ENCODE measurements at places on chromosomes 11 and 22. TPM values are rescaled to one million over a fixed set of nuclear protein-coding genes. Genes with fewer than 3 reads are reported as not detected.

The BARX2 gene
- total RNA-seq, result 0.53 TPM

The LRP4 gene
- 8.1 TPM for total RNA-seq

The APOA4 gene
- not detected for total RNA-seq

The OR52H1 gene
- total RNA-seq, result 2.2 TPM

The TMEM191B gene
- total RNA-seq, result not detected

The MB gene
- total RNA-seq, result 12.5 TPM

The RIMBP3C gene
- total RNA-seq, result 0.26 TPM

The MMP26 gene
- total RNA-seq, result not detected

The PANX1 gene
- total RNA-seq, result 30.7 TPM

The HORMAD2 gene
- not detected for total RNA-seq

- no peak for DNase-seq
Observed at GRCh38 chr11:77909277-77909676, 85.2 kb downstream of the INTS4 start.

DNA sequence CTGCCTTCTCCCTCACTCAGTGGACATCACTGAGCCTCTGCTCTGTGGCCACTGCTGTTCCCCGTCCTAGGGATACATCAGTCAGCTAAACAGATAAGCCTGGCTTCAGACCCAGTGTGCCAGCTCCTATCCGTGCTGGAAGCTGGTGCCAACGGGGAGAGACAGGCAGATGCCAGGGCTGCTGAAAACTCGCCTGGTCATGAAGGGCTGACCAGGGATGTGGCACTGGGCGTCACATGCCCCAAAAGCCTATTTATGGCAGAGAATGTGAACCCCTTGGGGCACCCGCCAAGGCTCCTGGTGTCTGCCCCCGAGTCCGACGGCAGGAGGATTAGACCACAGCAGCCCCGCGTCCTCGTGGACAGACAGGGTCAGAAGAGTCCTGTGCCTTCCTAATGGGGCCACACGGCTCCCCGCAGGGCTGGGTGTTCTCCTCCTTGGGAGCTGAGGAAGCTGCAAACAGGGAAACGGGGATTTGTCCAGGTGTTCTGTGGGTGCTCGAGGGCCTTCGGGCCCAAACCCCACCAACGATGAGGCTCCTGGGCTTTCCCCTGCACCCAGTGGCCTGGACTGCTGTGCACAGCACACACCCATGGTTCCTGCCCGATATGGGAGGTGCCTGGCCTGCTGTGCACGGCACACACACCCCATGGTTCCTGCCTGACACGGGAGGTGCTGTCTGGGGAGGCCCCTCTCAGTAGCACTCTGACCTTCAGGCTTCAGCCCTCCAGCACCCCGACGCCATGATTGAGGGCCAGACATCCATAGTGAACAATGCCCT, 19.9 kb downstream of the ANO1 start:
- DNase-seq, result no peak

DNA sequence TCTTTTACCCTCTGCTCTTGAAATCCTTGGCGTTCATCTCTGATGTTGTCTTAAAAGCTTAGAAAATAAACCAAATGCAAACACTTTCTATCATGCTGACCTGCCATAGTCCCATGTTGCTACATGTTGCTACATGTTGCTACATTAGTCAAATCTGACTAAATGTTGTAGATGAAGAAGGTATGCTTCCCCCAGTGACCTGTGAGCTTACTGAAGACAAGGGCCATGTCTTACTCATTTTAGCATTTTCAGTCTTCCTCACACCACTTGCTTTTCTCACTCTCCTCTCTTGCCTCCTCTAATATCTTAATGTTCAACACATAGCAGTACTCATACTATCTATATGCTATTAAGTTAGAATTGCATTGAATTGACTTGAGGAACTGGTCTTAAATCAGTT, 346.4 kb upstream of the MTNR1B start:
- DNase-seq, result no peak

- DNase-seq, result no peak
Observed at GRCh38 chr11:127670374-127671119, 670.0 kb upstream of the KIRREL3 start.

- DNase-seq, result no peak
Observed at GRCh38 chr11:129223260-129223659, 31.1 kb upstream of the ARHGAP32 start.

DNA sequence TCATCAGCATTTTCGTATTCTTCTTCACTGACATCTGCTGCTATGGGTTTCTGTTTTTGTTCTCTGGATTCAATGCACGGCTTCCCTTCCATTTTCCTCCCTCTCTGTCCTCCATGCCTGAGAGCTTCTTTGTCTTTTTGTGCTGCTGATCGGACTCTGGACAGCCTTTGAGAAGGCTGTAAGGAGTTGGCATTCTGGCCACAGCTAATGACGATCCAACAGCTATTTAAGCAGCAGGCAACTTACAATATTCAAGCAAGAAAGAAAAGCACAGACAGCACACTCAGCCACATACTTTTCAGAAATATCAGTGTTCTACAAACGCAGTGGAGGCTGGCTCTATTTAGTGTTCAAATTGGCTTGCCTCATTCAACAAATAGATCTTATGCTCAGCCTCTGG, 60.9 kb upstream of the ZC3H12C start:
- DNase-seq, result no peak

- DNase-seq, result no peak
Observed at GRCh38 chr11:34887260-34887659, 28.9 kb downstream of the APIP start.

DNA sequence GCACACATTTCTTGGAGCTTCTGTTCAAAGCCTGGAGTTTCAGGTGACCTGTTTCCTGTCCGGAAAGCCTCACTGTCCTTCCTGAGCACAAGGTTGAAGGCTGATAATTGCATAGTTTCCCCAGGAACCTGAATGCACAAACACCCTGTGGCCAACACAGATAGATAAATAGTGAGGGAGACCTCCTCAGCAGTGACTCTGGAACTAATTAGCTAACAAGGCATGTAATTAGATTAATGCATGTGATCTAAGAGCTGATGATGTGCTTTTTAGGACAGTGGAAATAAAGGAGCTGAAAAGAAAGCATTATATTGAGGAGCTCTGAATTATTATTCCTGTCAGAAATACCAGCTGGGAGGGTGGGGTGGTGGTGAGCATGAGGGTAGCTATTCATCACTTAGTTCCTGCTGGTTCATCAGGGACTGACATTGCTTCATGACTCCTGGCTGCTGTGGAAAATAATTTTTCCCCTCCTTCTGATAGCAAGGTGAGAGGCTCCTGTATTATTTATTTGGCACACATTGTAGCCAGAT, 101.1 kb downstream of the NELL1 start:
- no peak for DNase-seq

DNA sequence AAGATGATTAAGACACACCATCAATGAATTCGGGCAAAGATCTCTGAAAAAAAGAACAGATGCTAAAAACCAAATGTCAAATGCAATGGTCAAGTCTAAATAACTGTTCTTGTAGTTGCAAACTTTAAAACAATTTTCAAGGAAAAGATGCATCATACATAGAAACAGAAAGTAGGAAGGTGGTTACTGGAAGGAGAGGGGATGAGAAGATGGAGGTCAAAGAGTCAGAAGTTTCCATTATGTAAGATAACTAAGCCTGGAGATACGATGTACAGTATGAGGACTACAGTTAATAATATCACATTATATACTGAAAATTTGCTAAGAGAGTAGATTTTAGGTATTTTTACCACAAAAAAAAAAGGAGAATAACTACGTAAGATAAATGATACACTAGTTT, 27.1 kb downstream of the CWF19L2 start:
- DNase-seq, result no peak

DNA sequence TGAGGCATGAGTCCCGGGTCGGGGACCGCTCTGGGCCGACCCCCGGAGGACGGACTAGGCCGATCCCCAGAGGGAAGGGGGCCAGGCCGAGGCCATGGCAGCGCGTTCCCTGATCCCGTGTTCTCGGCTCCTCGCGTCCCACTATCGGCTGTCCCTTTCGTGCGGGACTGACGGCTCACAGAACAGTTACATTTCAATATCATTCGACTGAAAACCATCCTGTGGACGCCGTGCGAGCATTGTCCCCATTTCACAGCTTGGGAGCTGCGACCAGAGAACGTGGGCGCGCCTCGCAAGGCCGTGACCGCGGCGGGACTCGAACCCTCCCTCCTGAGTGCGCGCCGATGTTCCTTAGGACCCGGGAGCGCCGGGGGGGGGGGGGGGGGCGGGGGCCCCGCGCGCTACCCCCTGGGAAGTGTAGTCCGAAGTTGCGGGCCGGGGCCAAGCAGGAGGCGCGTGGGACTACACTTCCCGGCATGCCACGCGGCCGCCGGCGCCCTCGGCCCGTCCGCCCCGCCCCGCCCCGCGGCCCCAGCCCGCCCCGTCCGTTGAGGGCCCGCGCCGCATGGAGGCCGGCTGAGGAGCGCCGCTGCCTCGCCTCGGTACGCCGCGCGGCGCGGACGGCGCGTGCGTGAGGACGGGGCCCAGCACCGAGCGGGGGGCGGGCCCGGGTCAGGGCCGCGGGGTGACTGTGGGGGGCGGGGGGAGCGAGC, at the start of gene TRABD:
TRABD (plus strand) TSS at position 539 of the 713 bp plus-strand sequence. CDS start 7,148 bp downstream, outside the sequence.
- no peak for DNase-seq

DNA sequence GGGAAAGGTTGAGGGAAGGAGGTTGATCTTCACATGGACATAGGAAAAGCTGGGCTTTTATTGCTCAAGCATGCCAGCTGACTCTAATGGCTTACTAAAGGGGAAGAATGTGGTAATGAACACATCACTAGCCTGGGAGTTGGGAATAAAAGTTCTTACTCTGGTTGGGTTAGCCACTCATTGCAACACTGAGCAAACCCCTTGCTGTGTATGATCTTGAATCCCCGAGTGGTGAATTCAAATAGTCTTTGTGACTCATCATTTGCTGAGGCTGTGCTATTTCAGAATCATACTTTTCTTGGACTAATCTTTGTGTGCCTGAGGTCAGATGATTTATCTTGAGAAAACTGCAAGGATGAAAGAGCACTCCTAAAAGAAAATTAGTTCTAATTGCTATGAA, 304.1 kb upstream of the ANO5 start:
- no peak for DNase-seq

- DNase-seq, result no peak
Observed at GRCh38 chr22:20131859-20132685, 468 bp downstream of the ZDHHC8 start.

GRCh38 chr11:102384419-102385079, 37.5 kb downstream of the BIRC2 start:
- no peak for DNase-seq

- no peak for DNase-seq
Observed at GRCh38 chr11:64600281-64600992, 9.4 kb downstream of the SLC22A12 start.

GRCh38 chr11:46278387-46279125, 1.1 kb downstream of the CREB3L1 start:
- no peak for DNase-seq

DNA sequence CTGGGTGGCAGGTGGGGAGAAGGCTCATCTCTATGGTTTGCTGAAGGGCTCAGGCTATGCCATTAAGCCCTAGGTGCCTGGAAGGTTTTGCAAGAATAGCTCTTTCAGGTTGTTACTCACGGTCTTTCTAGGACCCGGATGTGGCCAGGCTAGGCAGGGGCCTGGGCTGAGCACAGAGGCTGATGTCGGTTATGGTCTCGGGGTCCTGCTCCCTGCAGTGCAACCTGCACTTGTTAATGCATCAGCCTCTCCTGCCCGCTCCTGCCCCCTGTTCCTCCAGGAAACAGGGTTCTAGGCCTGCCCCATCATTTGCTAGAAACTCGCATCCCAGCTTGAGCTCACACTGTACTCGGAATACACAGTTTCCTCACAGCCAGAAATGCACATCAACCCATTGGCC, 79.1 kb upstream of the SLC22A12 start:
- DNase-seq, result no peak

GRCh38 chr11:2844116-2844842, 41.3 kb downstream of the CDKN1C start:
- DNase-seq, result no peak

DNA sequence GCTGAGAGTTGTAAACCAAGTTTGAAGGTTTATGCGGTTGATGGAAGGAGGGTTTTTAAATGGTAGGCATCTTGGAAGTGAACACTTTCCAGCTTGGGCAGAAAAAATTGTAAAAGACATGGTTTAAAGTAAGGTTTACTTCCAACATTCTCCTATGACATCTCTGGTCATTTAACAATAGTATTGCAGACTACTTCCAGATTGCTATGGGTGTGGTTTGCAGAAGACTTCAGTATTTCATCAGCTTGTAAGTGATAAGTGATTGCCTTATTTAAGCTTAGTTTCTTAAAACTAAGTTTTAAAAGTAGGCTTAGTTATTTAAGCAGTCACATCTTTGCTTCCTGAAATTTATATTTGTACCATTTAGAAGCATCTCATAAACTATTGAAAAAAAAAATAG, 7.2 kb upstream of the STT3A start:
- no peak for DNase-seq

Measured in urinary bladder (tissue), 4 donors.